ENCODE measurements at places on chromosomes 11 and 22. TPM values are rescaled to one million over a fixed set of nuclear protein-coding genes. Genes with fewer than 3 reads are reported as not detected.
A peak's percentile ranks its signal among the peaks of the same experiment; 100 is the strongest.

GRCh38 chr11:120431633-120432032 lies 79.9 kb upstream of the GRIK4 start:
- no peak for DNase-seq

GRCh38 chr11:78656327-78656726 lies 81.7 kb upstream of the NARS2 start:
- no peak for DNase-seq

DNA sequence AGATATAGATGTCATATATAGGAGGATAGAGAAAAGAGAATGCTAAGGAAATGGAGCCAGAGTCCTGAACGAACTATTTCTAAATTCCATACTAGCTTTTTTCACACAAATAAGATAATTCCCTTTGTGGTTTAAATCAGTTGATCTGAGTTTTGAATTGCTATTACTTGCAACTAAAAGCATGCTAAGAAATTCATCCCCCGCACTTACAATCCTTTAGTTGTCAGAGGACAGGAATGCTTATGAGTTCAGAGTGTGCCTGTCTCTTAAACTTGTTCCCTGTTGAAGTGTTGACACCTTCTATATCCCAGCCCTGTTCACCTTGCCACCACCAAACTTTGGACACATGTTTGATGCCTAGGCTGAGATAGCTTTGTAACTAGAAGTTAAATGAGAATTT lies 406.2 kb downstream of the METTL15 start:
- DNase-seq: no peak

GRCh38 chr22:25051983-25052710 lies 99.6 kb downstream of the KIAA1671 start:
- no peak for DNase-seq

DNA sequence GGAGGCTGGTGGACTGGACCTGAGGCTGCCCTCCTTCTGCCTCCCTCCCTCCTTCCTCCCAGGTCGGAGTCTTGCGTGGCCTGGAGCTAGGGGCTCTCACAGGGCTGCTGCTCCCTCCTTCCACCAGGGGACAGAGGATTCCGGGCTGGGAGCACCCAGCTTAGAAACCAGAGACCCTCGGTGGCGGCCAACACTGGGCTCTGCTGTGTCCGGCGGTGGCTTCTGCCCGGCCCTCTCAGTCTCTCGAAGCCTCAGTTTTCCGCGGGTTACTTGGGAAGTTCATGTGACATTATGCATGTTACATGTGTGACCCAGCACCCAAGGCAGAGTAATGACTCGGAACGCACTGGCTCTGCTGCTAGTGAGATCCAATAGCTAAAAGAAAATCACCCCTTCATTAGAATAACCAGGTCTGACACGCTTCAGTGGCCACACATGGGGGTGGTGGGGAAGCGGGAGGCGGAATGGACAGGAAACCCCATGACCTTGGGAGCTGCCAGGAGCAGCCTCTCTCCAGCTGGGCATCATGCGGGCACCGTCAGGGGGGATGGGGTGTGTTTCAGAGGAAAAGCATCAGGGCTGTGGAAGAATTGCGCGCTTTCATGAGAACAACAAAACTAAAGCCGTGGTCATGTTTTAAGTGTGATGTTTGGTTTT lies 5.9 kb upstream of the MRGPRG start:
- DNase-seq: no peak

OR4C46 gene
- total RNA-seq: not detected

P2RY6 gene
- total RNA-seq: not detected

DNA sequence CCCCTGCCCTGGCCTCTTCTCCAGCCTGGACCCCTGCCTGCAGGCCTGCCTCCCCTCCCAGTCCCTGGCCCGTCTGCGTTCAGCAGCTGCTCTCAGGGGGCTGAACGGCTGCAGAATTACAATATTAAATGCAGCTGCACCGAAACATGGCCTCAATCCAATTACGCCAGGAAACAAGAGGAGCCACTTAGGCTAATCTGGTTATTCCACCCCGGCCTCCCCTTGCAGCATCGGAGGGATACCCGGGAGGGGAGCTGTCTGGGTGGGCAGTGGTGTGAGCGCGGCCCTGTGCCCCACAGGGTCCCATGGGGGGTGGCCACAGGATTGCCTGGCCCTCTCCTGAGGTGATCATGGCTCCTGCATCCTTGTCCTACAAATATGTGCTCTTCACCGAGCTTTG lies 42.6 kb downstream of the FLRT1 start:
- no peak for DNase-seq

GRCh38 chr22:43811777-43812148 lies 342 bp downstream of the EFCAB6 start:
- DNase-seq: no peak

- no peak for DNase-seq
Observed at GRCh38 chr11:123235656-123236261, 40.7 kb upstream of the CLMP start.

GRCh38 chr11:111077530-111078322 lies 167.8 kb upstream of the POU2AF2 start:
- no peak for DNase-seq

DNA sequence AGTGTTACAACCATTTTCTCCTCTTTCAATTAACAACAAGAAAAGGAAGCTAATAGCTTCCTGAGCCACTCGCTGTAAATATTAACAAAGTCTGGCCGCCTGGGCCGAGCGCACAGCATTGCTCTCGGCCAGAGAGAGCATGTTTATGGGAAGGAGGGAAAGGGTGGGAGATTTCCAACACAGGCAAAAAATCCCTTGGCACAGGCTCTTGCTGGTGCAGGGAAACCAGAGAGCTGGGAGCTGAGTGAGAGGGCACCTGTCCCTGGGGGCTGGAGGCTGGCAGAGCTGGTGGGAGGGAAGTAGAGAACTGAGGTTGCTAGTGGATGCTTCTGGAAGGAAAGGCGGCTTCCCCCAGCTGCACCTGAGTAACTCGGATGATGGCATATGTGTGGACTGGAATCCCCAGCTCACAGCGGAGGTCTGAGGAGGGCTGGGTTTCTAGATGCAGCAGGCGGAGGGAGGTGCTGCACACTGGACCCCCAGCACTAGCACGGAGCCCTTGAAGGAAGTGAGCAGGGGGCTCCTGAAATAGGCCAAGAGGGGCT lies 59.6 kb downstream of the FLRT1 start:
- DNase-seq: no peak

GRCh38 chr11:60169264-60169915 lies 13.5 kb downstream of the MS4A6A start:
- DNase-seq: peak; percentile 90

Measured in Calu3 (cell line).